ENCODE measurements at places on chromosomes 3 and 15. TPM values are rescaled to one million over a fixed set of nuclear protein-coding genes. Genes with fewer than 3 reads are reported as not detected.
A peak's percentile ranks its signal among the peaks of the same experiment; 100 is the strongest.

DNA sequence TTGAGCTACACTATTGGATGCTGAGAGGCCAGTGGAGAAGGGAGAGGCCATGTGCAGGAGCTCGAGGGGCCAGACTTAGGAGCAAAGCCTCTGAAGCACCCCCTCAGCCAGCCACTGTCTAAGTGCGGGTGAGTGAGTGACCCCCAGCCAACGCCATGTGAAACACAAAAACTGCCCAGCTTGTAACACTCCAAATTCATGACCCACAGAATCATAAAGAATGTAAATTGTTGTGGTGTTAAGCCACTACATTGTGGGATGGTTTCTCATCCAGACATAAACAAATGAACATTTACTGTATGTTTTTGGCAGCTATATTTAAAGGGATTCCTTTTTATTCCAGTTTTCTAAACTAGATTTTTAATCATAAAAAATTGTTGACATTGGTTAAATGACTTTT lies 27.2 kb upstream of the TMEM158 start:
- peak; percentile 36 for DNase-seq

DNA sequence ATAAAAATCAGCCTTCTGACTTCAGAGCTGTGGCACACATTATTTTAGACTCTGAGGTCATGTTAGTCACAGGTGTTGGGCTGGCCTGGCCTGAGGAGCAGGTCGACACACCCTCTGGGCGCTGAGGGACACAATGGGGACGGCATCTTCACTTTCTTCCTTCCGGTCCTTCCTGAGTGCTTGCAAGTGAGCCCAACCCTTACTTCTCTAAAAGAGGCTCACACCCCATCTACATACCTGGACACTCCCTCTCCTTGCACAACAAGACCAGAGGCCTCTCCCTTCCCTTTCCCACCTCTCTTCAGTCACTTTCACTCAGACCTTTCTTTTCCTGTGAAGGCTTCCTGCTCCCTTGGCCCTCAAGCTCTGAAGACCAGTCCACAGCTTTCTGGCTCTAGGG lies 85.4 kb downstream of the XXYLT1 start:
- no peak for DNase-seq

DNA sequence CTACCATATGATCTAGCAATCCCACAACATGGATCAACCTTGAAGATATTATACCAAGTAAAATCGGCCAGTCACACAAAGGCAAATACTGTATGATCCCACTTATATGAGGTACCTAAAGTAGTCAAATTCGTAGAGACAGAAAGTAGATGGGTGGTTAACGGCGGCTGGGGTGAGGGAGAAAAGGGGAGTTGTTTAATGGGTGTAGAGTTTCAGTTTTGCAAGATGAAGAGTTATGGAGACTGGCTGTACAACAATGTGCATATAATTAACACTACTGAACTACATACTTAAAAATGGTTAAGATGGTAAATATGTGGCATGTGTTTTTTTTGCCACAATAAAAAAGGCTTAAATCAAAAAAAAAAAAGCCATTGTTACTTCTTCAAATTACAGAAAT lies 60.4 kb downstream of the GPR176 start:
- DNase-seq, result no peak

Gene ITIH1
- not detected for total RNA-seq

Gene RETNLB
- not detected for total RNA-seq

Gene RTP1
- total RNA-seq, result 0.29 TPM

All from H4 (cell line).